BJ (cell line): ENCODE measurements at places on chromosomes 11 and 22. TPM values are rescaled to one million over a fixed set of nuclear protein-coding genes. Genes with fewer than 3 reads are reported as not detected.
A peak's percentile ranks its signal among the peaks of the same experiment; 100 is the strongest.

GRCh38 chr11:61353131-61354067 lies 8.3 kb downstream of the CYB561A3 start:
- no peak for DNase-seq

DNA sequence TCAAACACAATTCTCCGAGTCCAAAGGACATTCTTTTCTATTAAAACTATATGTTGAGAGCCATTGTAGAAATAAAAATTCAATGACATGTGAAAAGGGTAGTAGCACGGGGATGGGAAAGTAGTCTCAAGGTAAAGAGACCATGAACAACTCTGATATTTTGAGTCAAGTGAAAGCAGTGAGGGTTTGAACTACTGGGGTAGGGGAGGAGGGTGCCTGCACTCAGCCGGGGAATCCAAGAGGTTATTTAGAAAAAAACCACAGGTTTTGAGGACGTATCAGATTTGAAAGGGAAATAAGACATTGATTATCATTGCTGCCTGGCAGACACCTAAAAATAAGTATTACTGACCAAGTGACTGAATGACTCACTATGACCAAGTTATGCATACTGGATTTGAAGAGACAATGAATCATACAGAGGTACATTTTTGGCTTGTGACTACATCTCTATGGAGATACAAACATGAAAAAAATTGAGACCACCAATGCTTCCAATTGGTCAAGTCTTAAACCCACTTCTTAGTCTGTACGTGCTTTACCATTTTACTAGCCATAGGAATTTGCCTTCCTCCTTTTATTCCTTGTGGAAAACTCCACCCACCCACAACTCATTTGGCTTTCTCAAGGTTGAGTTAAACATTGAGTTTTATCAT lies 2.2 kb upstream of the OR52H1 start:
- peak; percentile 51 for DNase-seq

DNA sequence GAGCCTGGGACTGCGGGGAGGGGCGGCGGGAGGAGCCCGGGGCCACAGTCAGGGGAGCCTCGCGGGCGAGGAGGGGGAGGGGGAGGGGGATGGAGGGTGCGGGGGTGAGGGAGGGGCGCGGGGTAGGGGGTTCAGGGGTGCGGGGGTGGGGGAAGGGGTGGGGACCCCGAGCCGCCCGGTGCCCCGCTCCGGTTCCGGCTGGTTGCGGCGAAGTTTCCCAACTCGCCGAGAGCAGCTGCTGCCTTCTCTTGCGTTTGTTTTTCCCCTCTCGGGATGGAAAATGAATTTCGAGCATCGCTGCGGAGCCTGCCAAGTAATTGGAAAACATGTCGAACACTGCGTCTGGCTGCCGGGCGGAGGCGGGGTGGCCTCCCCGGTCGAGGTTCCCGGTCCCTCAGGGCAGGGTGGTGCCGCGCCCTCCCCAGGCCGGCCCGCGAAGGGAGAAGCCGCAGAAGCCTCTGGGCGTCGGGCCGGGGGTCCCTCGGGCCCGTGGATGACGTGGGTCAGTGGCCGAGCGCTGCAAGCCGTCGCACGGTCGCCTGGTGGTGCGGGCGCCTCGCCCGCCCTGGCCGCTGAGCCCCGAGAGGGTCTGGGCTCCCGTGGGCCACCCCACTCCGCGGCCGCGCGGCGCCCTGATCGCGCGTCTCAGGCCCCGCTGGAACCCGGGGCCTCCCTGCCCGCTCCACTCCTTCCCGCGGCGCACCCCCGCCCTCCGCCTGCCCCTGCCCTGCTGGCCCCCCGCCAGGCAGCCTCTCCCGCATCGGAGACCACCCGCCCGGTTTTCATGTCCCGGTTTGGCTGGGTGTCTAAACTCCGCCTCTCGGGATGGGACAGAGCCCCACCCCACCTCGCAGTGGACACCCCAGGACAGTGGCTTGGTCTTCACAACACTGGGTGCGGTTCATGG lies 12.1 kb downstream of the SPATA19 start:
- no peak for DNase-seq

- no peak for DNase-seq
Measured at GRCh38 chr11:60870276-60870675, 2.9 kb downstream of the ZP1 start.

DNA sequence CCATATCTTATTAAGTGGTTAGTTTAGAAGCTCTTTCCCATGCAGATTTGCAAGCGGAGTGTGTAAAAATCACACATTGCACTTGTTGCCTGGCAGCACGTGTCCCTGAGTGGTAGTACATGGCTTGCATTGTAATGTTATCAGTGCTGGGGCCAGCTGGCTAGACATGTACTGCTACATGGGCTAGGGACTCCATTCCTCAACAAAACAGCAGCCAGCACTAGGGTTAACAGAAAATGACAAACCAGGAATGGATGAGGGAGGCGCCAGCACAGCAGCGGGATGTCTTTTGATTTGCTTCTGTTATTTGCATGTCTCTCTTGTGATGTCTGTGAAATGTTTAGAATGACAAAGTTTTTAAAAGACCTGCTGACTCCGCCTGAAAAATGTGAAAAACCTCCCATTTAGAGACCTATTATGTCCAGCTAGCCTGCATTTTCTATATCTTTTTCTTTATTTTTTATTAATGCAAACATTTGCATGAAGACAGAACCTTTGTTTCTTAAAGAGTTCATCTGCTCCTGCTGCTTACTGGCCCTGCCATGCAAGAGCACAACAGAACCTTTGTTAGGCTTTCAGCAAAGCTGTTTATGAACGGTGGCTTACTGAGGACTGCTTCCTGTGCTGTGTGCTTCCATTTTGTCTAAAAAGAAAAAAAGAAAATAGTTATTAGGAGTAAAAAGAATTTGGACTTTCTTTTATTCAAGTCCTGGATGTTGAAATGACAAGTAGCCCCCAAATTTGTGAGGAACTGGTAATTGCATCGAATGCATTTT lies 40.7 kb downstream of the CSTPP1 start:
- no peak for DNase-seq

DNA sequence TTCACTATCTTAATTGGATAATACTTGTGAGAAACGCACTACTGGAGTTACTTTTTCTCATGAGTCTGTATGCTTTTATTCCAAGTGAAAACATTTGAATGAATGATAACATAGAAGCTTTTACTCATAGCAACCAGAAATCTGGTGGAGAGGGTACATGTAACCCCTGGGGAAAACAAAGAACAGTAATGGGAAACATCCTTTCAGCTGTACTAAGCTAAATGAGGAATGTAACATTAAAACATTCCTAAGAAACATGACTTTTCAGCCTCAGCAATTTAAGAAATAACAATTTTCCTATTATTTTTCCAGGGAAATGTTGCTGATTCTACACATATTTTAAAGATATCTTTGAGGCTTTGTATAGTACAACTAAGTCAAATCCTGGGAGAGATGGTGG lies 97.2 kb upstream of the CEP126 start:
- no peak for DNase-seq

GRCh38 chr11:108501396-108501795 lies 3.2 kb upstream of the POGLUT3 start:
- no peak for DNase-seq

DNA sequence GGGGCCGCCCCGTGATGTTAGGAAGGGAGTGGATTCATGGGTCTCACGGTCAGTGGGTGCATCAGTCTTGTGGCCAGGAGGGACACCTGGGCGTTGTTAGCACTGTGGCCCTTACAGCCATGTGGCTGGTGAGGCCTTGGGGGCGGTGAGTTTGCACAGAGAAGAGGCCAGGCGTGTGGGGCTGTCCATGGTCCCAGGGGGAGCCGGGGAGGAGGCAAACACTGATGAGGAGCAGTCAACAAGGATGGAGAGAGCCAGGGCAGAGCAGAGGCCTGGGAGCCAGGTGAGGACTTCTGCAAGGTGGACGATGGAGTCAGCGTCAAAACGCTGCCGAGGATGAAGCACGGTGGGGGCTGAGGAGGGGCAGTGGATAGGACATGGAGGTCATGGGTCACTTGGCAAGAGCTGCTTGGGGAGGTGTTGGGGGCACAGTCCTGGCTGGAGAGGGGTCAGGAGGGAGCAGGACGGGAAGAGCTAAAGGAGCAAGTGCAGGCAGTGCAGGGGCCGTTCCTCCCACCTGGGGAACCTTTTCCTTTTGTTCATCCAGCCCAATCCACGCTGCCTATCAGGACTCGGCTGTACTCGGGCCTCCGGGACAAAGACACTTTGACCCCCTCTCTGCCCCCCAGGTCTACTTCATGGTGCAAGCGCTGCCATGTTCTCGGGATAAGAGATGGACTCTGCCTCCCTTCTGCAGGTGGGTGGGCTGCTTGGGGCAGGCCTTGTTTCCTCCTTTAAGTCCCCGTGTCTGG lies 801.1 kb downstream of the TBC1D22A start:
- no peak for DNase-seq

GRCh38 chr22:47053013-47053725 lies 290.7 kb downstream of the TBC1D22A start:
- no peak for DNase-seq

- no peak for DNase-seq
Measured at GRCh38 chr11:1178201-1178885, 20.6 kb downstream of the MUC5AC start.

DNA sequence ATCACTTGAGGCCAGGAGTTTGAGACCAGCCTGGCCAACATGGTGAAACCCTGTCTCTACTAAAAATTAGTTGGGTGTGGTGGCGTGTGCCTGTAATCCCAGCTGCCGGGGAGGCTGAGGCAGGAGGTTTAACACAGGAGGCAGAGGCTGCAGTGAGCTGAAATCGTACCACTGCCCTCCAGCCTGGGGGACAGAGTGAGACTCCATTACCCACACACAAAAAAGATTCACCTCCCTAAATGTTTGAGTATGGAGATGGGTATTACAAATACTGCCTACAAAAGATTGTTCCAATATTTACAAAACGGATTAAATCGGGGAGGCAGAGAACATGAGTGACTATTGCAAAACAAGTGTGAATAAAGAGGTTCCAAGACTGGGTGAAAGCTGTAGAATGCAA lies 98.3 kb downstream of the PICALM start:
- no peak for DNase-seq

- no peak for DNase-seq
Measured at GRCh38 chr11:110513259-110513801, 83.6 kb downstream of the FDX1 start.

DNA sequence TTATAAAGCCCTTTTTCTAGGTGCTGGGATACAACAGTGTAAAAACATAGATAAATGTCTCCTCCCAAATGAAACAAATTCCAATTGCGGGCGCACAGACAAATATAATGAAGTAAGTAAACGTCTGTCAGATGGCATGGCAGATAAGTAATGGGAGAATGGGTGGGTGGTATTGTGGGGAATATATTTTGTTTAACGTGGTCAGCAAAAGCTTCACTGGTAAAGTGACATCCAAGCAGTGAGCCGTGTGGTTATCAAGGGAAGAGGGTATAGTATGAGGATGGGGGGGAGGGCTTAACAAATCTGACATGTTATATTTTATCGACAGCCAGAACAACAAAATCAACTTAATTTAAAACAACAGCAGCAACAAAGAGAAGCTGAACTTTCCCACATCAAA lies 1.2 kb downstream of the SVIP start:
- no peak for DNase-seq

DNA sequence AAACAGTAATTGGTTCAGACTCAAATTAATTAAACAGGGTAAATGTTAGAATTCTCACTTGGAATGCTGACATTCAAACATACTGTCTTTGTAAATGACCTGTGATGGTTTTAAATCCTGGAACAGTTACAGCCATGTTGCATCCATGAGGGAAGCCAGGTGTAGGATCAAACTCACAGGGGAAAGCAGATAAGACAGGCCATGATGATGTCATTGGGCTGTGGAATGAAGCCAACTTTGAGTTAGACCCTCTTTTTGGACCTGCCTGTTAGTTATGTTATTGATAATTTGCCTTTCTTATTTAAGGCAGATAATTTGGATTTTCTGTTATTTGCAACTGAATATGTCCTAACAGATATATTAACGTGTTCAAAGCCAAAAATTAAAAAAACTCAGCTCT lies 39.3 kb upstream of the ABTB2 start:
- DNase-seq = no peak

DNA sequence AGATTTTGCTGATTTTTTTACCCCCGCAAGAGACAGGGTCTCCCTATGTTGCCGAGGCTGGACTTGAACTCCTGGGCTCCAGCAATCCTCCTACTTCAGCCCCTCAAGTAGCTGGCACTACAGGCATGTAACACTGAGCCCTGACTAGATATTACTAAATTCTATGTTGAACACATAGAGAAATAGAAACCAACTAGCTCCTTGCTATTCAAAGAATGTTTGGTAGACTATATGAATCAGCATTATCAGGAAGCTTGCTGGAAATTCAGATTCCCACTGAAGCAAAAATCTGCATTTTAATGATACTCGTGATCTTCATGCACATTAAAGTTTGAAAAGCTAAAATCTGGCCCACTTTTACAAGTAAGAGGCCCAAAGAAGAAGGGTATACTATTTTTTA lies 11.9 kb downstream of the TMEM41B start:
- DNase-seq = no peak

DNA sequence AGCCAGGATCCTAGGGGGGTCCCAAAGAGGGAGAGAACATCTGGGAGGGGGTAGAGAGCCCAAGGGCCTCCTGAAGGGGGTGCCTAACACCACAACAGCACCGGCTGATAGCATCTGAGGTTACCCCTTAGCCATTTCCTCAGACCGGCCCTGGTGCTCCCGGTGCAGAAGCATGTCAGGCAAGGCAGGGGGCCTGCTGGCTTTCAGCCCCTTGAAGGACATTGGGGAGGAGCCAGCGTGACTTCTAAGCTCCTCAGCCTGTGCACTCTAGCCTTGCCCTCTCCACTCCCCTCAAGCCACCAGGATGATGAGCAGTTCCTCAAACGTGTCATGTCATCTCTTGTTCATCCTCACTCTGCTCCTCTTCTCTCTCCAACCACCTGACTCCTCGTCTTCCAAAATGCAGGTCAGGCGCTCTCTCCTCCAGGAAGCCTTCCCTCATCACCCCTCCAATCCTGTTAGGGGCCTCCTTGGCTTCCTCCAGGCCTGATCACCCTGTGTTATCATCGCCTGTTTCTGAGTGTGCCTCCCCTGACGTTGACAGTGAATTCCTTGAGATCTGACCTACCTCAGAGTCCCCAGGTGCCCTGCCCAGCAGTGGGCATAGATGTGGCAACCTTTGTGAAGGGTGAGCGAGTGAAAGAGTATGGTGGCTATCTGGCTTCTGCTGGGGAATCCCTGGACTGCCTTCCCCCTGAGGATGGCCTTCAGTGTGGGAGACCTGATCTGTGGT lies 6.1 kb downstream of the P2RY2 start:
- no peak for DNase-seq

- no peak for DNase-seq
Measured at GRCh38 chr11:117684731-117685130, 112.3 kb downstream of the DSCAML1 start.

DNA sequence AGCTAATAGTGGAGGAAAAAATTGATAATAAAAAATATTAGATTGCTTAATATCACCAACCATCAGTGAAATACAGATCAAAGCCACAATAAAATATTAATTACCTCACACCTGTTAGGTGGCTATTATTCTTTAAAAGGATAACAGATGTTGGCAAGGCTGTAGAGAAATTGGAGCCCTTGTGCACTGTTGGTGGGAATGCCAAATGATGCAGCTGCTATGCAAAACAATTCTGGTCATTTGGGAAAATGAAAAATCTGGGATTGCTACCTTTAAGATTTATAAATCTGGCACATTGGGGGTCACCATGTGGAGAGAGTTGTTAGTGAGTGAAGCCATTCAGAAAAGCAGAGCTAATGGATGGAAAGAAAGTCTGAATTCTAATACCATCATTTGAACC lies 143.4 kb downstream of the FCHSD2 start:
- DNase-seq = no peak

The GAL3ST1 gene
- polyA plus RNA-seq = not detected in 2 replicates

The KIAA1671 gene
- 0.11 and 0.15 TPM in 2 replicates for polyA plus RNA-seq

The TUT1 gene
- polyA plus RNA-seq = 6.4 and 9.9 TPM in 2 replicates

The TNNT3 gene
- polyA plus RNA-seq = not detected in 2 replicates

The SCARF2 gene
- 15.3 and 28.8 TPM in 2 replicates for polyA plus RNA-seq

The APOBEC3H gene
- polyA plus RNA-seq = 0.10 and 0.26 TPM in 2 replicates

The DESI1 gene
- 33.3 and 35.7 TPM in 2 replicates for polyA plus RNA-seq

The TSPO gene
- polyA plus RNA-seq = 250 and 313 TPM in 2 replicates
